A549 treated with GW870086 at 1 μM for 4 hours (cell line): ENCODE measurements at places on chromosomes 6 and 20. TPM values are rescaled to one million over a fixed set of nuclear protein-coding genes. Genes with fewer than 3 reads are reported as not detected.

The SNAP25 gene
- 11.4 to 20.3 TPM (median 16.6 TPM) in 5 replicates for total RNA-seq

The HLA-E gene
- 60.5 to 67.0 TPM (median 61.0 TPM) in 5 replicates for total RNA-seq

The FAM83B gene
- 0.03 to 0.09 TPM (median 0.05 TPM) in 3 of 5 replicates, not detected in the others for total RNA-seq

The BTN1A1 gene
- not detected in 5 replicates for total RNA-seq

The KIF6 gene
- total RNA-seq = 0.09 to 0.50 TPM (median 0.17 TPM) in 5 replicates

The TRIM31 gene
- total RNA-seq = 0.33 to 1.4 TPM (median 0.83 TPM) in 5 replicates

The IPCEF1 gene
- 0.03 to 0.06 TPM (median 0.03 TPM) in 3 of 5 replicates, not detected in the others for total RNA-seq

The CRIP3 gene
- 0.37 to 1.0 TPM (median 0.53 TPM) in 5 replicates for total RNA-seq
